ENCODE measurements at places on chromosomes 3 and 15. TPM values are rescaled to one million over a fixed set of nuclear protein-coding genes. Genes with fewer than 3 reads are reported as not detected.

Gene GABRB3
- polyA plus RNA-seq, result 11.8 TPM

Gene UCN2
- polyA plus RNA-seq, result 0.86 TPM

Gene HRG
- 0.16 TPM for polyA plus RNA-seq

Gene SYNPR
- polyA plus RNA-seq, result not detected

Gene PRR23A
- polyA plus RNA-seq, result 2.8 TPM

Gene GOLGA8G
- polyA plus RNA-seq, result 28.8 TPM

Gene CCDC191
- polyA plus RNA-seq, result 14.2 TPM

Gene ACKR2
- 2.7 TPM for polyA plus RNA-seq

Gene EHHADH
- 6.1 TPM for polyA plus RNA-seq

DNA sequence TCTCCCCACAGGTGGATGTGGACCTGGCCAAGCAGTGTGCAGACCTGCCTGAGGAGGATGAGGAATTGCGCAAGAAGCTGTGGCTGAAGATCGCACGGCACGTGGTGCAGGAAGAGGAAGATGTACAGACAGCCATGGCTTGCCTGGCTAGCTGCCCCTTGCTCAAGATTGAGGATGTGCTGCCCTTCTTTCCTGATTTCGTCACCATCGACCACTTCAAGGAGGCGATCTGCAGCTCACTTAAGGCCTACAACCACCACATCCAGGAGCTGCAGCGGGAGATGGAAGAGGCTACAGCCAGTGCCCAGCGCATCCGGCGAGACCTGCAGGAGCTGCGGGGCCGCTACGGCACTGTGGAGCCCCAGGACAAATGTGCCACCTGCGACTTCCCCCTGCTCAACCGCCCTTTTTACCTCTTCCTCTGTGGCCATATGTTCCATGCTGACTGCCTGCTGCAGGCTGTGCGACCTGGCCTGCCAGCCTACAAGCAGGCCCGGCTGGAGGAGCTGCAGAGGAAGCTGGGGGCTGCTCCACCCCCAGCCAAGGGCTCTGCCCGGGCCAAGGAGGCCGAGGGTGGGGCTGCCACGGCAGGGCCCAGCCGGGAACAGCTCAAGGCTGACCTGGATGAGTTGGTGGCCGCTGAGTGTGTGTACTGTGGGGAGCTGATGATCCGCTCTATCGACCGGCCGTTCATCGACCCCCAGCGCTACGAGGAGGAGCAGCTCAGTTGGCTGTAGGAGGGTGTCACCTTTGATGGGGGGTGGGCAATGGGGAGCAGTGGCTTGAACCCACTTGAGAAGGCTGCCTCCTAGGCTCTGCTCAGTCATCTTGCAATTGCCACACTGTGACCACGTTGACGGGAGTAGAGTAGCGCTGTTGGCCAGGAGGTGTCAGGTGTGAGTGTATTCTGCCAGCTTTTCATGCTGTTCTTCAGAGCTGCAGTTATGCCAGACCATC is 8.6 kb downstream of the VPS18 start:
- peak; percentile 41 for DNase-seq

DNA sequence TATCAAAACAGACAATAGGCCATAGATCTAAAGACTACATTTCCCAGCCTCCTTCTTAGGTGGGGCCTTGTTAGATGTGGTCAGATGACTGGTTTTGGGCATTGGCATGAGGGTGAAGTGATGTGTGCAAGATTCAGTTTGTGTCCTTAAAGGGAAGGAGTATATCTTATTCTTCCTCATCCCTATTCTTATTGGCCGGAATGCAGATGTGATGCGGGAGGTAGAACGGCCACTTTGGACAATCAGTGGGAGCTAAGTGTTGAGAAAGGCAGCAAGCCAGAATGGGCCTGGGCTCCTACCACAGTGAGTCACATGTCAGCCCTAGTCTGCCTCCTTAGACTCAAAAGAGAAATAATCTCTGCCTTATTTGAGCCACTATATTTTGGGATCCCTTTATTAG is 89.8 kb upstream of the MEX3B start:
- no peak for DNase-seq

- DNase-seq, result no peak
Observed at GRCh38 chr3:63968612-63969350, 54.5 kb downstream of the PSMD6 start.

DNA sequence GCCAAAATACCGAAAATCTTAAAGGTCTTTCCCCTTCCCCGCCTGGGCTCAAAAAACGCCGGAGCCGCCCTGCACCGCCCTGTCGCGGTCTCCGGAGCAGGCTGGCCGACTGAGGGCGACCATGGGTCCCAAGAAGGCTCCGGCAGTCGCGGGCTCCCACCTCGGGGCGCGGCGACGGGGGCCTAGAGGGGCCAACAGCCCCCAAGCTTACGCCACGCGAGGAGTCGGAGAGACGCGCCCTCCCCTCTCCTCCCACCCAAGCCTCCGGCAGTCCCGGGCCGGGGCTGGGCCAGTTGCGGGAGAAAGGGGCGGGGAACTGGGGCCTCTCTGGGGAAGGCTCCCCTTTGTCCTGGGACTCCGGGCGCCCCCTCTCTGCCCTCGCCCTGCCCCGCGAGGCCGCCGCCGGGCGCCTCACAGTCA is 69.2 kb downstream of the GOLGA8B start:
- DNase-seq, result peak; percentile 76

GRCh38 chr3:105938101-105938500 is 69.3 kb upstream of the CBLB start:
- no peak for DNase-seq

DNA sequence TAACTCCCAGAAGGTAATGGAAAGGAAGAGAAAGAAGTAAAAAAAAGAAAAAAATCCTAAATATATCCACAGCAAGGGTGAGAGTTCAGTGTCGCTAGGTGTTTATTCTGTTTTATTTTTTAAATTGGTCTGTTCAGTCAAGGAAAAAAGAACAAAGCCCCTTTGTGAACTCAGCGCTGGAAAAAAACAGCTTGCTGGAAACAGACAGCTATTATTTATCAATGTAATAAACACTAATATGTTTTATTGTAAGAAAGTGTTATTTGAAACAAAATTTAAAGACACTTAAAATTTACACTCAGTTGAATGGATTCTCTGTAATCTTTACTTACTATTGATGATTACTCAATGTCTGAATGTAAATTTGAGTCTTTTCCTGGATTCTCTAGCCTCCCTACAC is 32.3 kb upstream of the LEKR1 start:
- no peak for DNase-seq

Measured in testis (tissue), 5 donors.